Urinary bladder (tissue), 4 donors: ENCODE measurements at places on chromosomes 2 and 18. TPM values are rescaled to one million over a fixed set of nuclear protein-coding genes. Genes with fewer than 3 reads are reported as not detected.

Gene SCN9A
- 32.9 TPM for total RNA-seq

GRCh38 chr18:25177631-25178030 is 174.3 kb downstream of the ZNF521 start:
- DNase-seq, result no peak

- no peak for DNase-seq
These were observed 19.7 kb upstream of the DCTN1 start for GRCh38 chr2:74399785-74400184.

Gene CFAP65
- not detected for total RNA-seq

Gene PTH2R
- 0.69 TPM for total RNA-seq

- no peak for DNase-seq
These were observed 87.7 kb downstream of the SH3YL1 start for GRCh38 chr2:175880-176820.

Gene TUBB8B
- total RNA-seq, result not detected

Gene NTSR2
- total RNA-seq, result not detected

GRCh38 chr2:70613521-70613920 is 59.9 kb upstream of the TGFA start:
- no peak for DNase-seq

DNA sequence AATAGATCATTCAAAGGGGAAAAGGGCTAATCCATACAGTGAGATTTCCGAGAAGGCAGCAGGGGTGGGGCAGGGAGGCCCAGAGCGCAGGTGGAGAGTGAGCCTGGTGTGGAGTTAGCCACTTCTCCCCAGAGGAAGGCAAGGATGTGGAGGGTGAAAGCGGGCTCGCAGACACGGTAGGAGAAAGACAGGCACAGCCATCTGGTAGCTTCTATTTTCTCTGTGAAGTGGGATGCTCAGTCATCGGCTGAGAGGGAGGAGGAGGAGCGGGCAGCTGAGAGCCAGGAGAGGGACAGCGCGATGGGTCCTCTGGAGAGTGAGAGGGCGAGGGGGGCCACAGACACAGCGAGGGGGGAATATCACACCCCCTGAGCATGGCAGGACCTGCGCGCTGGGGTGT is 153.3 kb upstream of the NDUFV2 start:
- DNase-seq, result no peak

Gene EHBP1
- total RNA-seq, result 145 TPM

Gene INO80D
- total RNA-seq, result 30.0 TPM

Gene WIPF1
- total RNA-seq, result 43.1 TPM

Gene KIF5C
- total RNA-seq, result 10.8 TPM

DNA sequence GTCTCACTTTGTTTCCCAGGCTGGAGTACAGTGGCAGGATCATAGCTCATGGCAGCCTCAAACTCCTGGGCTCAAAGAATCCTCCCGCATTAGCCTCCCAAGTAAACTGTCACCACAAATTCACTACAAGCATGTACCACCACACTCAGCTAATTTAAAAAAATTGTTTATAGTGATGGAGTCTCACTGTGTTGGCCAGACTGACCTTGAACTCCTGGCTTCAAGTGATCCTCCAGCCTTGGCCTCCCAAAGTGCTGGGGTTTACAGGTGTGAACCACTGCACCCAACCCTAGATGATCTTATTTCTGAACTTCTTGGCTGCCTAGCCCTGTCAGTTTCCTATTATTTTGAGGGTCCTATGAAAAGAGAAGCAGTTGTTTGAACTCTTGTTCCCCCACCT is 14.8 kb downstream of the DYNC2LI1 start:
- no peak for DNase-seq

GRCh38 chr2:188984680-188985079 is 10.5 kb downstream of the COL3A1 start:
- DNase-seq, result no peak

- DNase-seq, result no peak
These were observed 144.1 kb downstream of the CELF4 start for GRCh38 chr18:37421341-37422077.

DNA sequence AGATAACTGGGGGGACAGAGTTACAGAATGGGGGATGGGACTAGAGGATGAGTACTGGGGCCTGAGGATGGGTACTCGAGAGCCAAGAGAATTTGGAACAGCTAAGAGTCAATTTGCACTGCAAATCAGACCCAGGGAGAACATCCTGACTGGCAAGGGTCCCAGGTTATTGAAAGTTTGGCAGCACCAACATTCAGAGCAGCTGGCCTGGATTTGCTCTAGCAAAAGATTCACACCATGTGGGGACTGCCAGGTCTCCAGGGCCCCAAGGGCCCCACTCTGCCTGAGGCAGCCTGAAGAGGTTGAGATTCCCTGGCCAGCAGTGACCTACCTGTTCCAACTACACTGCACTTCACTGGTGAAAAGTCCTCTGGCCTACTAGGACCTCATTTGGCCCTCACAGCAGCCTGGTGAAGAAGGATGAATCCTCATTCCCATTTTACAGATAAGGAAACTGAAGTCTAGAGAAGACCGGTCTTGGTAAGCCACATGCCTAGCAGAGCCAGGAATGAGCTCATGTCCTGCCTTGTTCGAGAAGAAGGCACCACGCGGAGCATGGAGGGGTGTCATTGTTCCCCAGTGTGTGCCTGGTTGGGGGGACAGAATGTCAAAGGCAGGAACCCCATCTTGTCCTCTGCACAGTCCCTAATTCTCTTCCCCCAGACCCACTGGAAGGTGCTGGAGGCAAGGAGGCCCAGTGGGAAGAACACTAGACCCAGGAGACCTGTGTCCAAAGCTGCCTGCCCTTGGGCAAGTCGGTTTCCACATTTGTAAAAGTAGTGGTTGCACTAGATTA is 258.6 kb downstream of the TNS1 start:
- no peak for DNase-seq

Gene MC5R
- not detected for total RNA-seq

DNA sequence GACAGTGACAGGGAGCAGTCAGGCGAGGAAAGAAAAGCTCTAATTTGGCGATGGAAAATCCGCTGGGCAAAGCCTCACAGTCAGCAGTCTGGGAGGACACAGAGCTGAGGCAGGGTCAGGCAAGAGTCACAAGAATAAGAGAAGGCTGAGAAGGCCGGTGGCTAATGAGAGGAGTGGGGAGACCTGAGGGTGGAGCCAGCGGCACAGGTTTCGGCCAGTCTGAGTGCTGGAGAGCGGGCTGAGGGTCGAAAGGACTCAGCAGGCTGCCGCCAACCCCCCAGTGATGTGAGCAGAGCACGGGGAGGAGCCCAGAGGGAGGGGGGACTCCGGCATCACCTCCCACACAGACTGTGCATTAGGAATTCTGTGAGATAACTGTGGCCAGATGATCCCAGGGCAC is 500.6 kb upstream of the MYT1L start:
- DNase-seq, result no peak

DNA sequence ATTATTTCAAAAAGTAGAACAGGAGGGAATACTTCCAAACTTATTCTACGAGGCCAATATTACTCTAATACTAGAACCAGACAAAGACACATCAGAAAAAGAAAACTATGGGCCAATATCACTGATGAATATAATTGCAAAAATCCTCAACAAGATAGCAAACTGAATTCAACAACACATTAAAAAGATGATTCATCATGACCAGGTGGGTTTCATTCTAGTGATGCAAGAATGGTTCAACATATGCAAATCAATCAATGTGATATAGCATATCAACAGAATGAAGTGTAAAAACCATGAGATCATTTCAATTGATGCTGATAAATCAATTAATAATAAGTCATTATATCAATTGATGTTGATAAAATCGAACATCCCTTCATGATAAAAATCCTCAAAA is 22.4 kb upstream of the EML6 start:
- no peak for DNase-seq

- no peak for DNase-seq
These were observed 166.7 kb upstream of the SLC39A10 start for GRCh38 chr2:195490319-195490718.

DNA sequence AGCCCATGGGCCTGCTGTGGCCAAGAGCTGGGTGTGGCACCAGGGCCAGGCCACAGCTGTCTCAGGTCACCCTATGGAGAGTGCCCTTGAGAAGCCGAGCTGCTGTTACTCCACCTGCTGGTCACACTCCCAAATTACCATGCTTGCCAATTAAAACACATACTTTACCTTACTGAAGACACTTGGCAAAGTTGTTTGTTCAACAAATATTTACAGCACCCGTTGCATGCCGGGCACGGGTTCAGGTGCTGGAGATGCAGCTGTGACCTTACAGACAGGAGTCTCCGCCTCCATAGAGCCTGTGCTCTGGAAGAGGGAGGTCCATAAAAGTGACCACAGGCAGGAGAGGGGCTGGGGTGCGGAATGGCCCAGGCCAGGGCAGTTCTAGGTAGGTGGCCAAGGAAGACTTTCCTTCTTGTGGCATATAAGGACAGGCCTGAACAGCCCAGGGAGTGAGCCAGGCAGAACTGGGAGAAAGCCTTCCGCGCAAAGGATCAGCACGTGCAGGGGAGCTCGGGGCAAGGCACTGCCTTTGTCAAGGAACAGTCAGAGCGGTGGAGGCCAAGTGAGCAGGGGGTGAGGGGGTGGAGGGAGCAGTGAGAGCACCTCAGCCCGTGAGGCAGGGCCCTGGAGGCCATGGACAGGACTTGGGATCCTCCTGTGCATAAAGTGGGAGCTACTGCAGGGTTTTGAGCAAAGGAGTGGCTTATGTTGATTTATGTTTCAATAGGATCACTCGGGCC is 23.6 kb upstream of the RBM44 start:
- DNase-seq, result no peak

- DNase-seq, result no peak
These were observed 87.9 kb downstream of the IRS1 start for GRCh38 chr2:226711606-226712296.

DNA sequence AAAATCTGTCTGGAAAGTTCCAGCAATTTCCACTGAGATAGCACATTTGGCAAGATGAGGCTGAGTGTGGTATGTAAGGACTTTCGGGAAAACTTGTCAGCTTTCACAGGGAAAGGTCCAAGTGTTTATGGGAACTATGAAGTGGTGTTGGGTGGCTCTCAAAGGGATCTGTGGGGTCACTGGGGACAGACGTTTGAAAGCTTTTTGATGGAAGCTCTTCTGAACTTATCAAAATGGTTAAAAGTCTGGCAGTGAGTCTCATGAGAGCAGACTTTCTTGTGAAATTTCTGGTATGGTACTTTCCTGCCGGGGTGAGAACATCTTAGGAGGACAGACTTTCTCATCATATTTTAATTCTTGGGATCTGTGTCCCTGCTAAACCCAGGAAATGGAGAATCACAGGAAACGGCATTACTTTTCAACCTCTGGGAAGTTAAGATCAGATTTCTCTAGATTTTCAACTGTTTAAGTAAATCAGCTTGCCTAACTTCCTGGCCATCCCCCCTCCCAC is 546.3 kb upstream of the ZEB2 start:
- no peak for DNase-seq

DNA sequence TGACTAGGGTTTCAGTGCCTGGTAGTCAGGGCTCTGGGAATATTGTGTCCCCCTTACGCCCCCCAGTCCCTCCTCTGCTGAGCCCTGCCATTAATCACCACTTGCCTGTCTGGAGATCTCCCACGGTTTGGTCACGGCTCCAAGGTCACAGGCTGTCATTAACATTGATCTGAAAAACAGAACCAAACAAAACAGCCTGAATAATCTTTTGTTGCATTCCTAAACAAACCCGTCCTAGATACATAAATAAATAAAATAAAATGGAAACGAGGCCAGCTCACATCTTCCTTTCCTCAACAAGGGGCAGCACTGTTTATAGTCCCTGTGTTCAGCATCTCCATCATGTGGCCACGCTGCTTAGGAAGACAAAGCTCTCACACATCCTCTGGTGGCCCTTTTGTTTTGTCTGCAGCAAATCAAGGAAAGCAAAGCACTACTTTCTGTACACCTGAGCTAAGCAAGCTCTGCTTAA is 282.8 kb downstream of the AGPS start:
- no peak for DNase-seq

Gene EFHD1
- total RNA-seq, result 1.4 TPM

- DNase-seq, result no peak
These were observed 636.2 kb upstream of the CHAC2 start for GRCh38 chr2:53131416-53131815.

DNA sequence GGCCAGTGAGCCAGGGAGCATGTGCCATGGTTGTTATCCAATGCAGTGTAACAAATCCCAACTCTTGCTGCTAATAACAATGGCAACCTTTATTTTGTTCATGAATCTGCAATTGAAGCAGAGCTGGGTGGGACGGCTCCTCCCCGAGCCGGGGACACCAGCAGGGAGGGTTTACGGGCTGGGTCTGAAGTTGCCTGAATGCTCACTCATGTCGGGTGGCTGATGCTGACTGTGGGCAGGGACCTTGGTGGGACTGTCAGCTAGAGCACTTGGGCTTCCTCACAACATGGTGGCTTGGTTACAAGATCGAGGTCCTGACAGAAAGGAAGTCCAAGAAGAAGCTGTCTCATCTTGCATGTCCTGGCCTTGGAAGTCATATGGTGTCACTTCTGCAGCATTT is 264.5 kb downstream of the NDUFA10 start:
- DNase-seq, result no peak

- DNase-seq, result no peak
These were observed 320.7 kb downstream of the MTX2 start for GRCh38 chr2:176589825-176590440.

Gene STEAP3
- 1.1 TPM for total RNA-seq

DNA sequence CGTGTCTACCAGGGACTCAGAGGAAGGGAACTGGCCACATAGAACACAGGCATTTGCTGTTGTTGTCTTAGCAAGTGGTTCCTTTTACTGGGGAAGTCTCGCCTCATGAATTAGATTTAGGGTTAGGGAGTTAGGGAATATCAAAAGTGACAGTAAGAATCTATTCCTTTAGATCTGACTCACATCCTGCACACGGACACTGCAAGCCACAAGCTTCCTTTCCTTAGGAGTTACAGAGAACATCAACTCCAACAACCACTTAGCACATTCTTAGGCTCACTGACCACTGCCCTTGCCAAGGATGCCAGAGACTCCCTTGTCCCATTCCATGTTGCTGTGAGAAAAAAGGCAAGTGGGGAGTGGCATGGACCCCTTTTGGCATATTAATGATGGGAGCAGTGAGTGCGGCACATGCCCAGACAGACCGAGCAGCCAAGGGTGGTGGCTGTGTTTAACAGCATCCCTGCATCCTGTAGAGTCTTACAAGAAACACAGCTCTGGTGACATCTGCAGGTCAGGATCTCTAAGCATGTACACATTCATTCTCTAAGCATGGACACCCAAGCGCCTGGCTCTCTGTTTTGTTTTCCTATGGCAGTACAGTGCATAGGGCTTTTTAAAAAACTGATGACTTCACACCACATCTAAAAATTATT is 745.6 kb upstream of the RAB6C start:
- no peak for DNase-seq

Gene CHRND
- 1.3 TPM for total RNA-seq

DNA sequence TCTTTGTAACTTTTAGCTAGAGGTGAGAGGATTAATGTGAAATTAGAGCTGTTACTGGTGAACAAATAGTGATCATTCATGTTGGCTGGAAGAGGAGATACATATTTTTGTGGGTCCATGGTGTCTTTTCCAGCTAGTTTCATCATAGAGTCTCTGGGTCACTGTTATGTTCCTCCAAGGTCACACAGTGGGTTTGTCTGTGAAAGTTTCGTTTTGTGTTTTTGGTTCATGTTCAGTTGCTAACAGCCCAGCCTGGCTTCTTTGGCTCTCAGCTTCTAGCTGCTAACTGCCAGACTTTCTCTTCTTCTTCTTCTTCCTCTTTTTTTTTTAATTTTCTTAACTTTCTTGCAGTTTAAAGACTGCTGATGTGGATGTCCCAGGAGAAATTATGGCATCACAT is 480.0 kb upstream of the SYT4 start:
- no peak for DNase-seq
